ENCODE measurements at places on chromosomes 3 and 15. TPM values are rescaled to one million over a fixed set of nuclear protein-coding genes. Genes with fewer than 3 reads are reported as not detected.

ZBBX gene
- total RNA-seq: not detected

BUB1B gene
- total RNA-seq: 0.81 TPM

ZMYND10 gene
- 4.9 TPM for total RNA-seq

TRIM42 gene
- total RNA-seq: not detected

PRR20G gene
- total RNA-seq: not detected

GRCh38 chr15:88493844-88494243 is 26.3 kb downstream of the MRPS11 start:
- DNase-seq: no peak

DNA sequence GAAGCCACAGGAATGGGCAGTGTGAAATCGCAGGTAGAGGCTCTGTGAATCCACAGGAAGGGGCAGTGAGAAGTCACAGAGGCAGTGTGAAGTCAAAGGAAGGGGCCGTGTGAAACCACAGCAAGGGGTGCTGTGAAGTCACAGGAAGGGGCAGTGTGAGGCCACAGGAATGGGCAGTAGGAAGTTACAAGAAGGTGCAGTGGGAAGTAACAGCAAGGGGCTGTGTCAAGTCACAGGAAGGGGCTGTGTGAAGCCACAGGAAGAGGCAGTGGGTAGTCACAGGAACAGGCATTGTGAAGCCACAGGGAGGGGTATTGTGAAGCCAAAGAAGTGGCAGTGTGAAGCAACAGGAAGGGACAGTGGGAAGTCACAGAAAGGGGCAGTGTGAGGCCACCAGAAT is 34.1 kb downstream of the GASK1A start:
- no peak for DNase-seq

- DNase-seq: no peak
Observed at GRCh38 chr3:169907476-169907875, 3.9 kb upstream of the SAMD7 start.

GRCh38 chr3:77602722-77603121 is 562.8 kb downstream of the ROBO2 start:
- no peak for DNase-seq

GRCh38 chr3:16463119-16463518 is 50.4 kb downstream of the RFTN1 start:
- DNase-seq: no peak

DNA sequence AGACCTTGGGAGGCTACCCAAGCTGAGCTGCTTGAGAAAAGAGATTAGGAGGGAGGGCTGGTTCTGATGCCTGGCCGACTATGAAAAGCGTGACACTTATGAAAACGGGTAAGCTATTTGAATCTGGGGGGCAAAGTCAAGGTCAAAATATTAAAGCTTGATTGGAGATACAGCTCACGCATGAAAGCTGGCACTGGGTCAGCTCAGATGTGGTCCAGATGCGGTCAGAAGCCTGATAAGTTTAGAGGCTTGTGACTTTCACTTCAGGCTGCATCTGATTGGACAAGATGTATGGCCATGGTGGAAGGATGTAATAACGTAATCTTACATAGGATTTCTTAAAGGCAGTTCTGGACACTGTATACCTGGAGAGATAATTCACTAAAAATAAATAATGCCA is 690.3 kb downstream of the NTRK3 start:
- DNase-seq: no peak

DNA sequence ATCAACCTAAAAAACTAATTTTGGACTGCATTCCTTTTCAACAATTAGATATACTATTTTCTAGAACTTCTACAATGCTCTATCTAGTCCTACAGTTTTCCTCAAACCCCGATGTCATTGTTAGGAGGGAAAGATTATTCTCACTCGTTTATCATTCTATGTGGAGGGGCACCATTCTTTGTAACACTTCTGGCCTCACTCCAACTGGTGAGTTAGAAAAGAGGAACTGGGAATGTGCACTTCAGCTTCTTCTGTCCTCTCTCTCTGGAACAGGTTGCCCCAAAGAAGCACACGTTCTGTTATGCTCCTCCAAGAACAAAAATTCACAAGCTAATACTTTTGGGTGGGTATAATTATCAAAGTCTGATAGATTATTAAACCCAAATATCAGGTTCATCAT is 137.9 kb downstream of the UACA start:
- no peak for DNase-seq

DNA sequence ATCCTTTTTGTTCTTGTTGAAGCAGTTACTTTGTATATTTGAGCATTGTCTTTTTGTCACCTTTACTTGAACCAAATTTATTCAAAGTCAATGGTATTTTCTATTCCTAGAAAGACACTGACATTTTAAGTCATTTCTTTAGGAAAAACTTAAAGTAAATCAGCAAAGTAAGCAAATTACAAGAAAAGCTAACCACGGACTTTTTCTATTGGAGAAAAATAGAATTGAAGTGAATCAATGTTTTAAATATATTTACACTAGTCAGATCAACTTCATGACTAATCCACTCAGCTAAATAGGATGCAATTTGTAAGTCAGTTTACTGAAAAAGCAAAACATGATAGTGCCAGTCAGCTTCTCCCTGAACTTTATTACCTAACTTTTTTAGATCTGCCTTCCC is 733.8 kb upstream of the ALCAM start:
- no peak for DNase-seq

DNA sequence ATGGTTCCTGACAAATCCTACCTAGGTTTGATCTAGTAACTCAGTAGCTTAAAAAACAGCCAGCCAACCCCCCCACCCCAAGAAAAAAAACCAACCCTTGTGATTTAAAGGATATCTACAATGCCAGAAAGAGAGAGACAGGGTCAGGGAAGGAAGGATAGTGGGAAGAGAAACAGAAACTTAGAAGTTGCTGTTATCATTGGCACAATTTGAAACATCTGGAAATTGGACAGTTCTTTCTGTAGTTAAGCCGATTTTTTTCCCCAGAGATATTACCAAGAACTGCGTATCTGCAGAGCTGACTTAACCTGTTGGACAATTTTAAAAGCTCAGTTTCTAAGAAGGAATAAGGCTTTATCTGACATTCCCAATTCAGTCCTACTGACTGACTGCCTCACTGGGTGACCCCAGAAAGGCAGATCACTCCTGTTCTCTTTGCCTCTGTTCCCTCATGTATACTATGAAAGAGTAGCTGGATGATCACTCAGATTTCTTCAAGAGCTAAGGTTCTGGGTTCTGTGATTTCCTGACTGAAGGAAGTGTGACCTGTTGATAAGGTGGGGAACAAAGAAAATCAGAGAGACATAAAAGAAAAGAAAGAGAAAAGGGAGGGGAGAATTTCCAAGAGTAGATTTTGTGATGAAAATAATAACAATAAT is 128.3 kb downstream of the MAP2K5 start:
- no peak for DNase-seq

DNA sequence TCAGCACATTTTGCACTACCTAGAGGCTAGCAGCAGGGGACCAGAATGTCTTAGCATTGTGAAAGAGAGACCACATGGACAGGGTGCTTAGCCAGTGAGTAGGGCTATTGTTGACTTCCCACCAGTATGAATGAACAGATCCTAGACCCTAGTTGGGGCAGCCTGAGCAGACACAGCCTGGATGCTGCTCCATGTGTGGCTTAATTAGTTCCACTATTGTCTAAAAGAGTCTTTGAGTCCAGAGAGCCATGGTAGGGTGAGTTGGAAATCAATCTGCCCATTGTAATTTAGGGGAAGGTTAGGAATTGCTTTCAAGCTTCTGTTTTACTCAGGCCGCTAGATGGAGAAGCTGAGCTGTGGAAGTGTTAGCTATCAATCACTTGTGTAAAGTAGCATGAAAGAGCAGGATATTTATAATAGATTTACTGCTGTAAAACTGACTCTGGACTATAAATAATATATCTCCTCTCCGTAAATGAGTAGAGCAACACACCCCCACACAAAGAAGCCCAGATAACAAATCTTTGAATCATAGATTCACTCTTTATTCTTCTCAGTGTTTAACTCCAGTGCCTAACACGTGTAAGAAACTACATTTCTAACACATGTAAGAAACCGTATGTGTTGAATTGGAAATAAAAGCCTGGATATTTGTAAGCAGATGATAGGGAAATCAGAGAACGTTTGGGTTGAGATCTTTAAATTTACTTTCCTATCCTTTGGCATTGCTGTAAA is 4.1 kb upstream of the GCSAM start:
- peak; percentile 15 for DNase-seq

DNA sequence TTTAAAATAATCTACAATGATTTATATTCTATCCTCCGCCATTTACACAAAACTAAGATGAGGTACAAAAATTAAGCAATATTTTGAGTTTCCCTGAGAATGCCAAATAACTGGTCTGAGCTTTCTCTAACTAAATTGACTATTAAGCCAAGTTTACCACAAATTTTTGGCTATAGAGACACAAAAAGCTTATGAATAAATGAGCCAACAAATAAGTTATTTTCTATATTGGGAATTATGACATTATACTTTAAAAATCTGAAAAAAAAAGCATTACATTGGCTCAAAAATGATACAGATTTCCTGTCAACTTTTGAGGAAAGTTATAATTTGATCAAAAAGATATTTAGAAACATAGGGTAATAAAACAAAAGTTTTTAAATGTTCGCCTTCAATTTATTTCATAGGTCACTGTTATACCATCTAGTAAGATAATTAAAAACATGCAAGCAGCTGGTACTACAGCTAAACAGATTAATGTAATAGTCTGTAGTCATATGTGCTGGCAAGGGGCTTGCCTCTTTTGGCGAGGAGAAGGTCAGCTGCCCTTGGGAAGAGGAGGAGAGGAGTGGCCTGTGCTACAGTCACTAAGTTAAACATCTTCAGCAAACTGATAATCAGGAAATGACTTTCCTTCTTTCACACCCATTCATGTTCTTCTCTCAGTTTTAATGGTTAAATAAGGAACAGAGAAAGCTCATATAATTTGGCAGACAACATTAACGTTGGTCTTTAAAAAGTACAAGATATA is 318.5 kb downstream of the TBC1D5 start:
- no peak for DNase-seq

DNA sequence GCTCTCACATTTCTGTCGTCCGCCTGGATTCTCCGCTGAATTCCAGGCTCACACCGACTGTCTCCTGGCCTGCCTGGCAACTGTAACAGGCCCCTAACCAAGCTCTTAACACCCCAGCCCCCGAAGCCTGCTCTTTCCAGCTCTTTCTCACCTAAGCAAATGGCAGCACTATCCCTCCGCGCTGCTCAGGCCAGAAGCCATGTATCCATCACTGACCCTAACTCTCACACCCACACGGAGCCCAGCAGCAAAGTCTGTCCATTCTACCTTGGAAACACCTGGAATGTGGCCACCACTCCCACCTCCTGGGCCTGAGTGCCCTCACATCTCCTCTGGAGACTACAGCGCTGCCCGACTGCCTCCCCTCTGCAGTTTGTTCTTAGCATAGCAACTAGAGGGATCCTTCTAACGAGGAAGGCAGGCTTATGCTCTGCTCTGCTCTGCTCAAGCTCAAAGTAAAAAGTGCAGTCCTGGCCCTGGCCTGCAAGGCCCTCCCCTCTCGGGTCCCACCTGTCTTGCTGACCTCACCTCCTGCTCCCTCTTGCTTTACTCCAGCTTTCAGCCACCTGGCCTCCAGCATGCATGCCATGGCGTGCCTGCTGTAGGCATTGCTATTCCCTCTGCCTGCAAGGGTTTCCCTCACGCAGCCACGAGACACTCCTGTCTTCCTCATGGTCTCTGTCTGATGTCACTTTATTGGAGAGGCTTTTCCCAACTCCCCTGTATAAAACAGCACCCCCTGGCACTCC is 27.2 kb downstream of the FEM1B start:
- DNase-seq: no peak

DNA sequence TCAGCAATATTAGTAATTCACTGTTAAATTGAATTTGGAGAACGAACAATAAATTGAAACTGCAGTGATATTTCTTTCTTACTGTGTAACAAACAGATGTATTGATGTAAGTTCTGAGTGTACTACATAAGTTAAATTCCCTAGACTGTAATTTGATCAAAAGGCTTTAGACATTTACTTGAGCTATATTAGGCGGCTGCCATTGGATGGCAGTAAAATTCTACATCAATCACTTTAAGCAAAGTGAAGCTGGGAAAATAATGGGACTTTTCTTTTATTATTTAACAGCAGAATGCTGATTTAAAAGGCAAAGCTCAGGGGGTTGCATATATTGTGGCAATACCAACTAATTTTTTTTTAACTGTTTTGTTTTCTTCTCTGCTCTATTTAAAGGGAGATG is 212.6 kb upstream of the PLSCR5 start:
- no peak for DNase-seq

DNA sequence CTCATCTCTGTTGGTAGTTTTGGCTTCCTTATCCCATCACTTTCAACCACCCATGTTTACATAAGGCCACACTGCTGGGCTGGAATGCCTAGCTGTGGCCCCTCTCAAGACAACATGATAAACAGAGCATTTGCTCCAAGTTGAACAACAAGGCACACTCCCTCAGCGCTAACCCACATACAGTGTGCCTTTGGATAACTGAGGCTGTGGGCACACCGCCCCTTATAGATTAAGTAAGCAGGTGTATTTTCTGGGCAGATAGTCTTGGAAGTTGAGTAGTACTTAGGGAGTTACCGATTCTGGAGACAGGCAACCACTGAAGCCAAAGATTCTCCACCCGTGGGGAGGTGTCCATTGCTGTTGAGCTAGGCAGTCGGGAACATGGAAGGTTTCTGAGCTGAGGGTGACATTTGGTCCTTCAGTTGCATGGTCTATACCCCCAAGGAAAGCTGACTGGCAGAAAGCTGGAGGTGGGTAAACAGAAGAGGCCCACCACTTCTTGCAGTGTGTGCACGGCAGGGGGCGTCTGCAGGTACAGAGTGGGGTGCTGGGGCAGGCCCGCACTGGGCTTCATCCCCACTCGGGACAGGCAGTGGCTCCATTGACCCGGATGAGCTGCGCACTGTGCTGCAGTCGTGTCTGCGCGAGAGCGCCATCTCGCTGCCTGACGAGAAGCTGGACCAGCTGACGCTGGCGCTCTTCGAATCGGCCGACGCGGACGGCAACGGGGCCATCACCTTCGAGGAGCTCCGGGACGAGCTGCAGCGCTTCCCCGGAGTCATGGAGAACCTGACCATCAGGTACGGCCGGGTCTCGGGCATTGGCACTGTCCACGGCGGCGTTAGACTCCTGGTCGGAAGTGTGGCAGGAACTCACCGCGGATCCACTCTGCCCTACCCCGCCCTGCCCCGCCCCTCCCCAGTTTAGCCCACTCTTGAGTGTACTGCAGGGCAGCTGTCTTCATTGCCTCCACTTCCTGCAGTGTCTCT is 16.8 kb downstream of the NOX5 start:
- DNase-seq: peak; percentile 44

- peak; percentile 18 for DNase-seq
Observed at GRCh38 chr15:62164396-62165103, 535 bp downstream of the C2CD4B start.

- DNase-seq: no peak
Observed at GRCh38 chr3:165624761-165625160, 212.5 kb downstream of the BCHE start.

GRCh38 chr3:176395240-176395639 is 802.0 kb downstream of the TBL1XR1 start:
- DNase-seq: no peak

Measured in thyroid gland (tissue), 4 donors.